ENCODE measurements at places on chromosomes 11 and 22.

DNA sequence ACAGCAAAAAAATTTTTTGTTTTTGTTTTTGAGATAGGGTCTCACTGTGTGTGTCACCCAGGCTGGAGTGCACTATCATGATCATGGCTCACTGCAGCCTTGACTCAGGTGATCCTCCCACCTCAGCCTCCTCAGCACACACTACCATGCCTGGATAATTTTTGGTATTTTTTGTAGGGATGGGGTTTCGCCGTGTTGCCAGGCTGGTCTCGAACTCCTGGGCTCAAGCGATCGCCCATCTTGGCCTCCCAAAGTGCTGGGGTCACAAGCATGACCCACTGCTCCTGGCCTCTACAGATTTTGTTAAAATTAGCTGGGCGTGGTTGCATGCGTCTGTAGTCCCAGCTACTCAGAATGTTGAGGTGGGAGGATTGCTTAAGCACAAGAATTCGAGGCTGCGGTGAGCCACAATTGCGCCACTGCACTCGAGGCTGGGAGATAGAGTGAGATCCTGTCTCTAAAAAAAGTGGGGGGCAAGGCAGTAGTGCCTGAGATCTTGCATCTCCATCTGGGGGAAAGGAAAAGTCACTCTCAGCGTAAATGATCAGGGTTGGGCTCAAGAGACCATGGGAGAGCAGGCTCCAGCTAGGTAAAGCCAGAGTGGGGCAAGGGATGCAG, 10.6 kb upstream of the DGKZ start:
- peak; percentile 88 for DNase-seq

DNA sequence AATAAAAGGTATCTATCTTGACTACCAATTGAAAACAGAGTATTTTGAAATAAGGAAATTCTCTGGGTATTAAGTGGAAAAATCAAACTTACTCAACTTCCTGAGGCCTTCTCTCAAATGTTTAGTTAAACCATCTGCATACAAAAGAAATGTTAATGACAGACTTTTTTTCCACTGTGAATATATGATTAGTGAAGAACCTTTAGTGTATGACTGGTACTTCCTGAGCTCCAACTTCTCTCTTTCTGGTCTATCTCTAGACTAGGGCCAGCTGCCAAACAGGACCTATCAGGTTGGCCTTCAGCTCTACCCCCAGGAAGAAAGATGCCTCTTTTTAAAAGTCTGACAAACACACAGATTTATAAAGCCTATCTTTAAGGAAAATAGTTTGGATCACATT, 68.8 kb upstream of the SCUBE2 start:
- DNase-seq, result peak; percentile 60

GRCh38 chr11:5705688-5706087, 16.1 kb downstream of the TRIM22 start:
- no peak for DNase-seq

DNA sequence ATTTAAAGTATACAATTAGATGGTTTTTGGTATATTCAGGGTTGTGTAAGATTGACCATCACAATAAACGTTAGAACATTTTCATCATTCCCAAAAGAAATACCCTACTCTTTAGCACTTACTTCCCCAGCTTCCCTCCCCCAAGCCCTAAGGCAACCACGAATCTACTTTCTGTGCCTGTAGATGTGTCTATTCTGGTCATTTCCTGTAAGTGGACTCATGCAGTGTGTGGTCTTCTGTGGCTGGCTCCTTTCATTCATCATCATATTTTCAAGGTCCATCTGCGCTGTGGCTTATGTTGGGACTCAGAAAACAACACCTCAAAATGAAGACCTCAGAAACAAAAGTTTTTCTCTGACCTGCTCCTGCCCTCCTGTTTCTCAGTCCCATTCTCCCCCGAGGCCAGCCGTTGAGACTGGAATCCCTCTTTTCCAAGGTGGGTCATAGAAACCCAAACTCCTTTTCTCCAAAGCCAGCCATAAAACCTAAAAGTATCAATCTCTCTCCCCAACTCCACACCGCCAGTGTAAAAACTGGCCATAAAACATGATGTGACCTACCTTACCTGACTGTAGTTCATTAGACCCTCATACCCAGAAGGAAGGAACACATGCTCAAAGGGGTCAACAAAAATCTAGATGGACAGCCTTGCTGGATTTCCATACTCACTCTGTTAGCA, 12.9 kb upstream of the TMPRSS13 start:
- no peak for DNase-seq

- peak; percentile 67 for DNase-seq
These were observed 7.9 kb downstream of the ATG16L2 start for GRCh38 chr11:72821920-72822799.

- DNase-seq, result no peak
These were observed 141.9 kb downstream of the PKNOX2 start for GRCh38 chr11:125306476-125306875.

All from suppressor macrophage (primary cell).